ENCODE measurements at places on chromosomes 13 and 19.

DNA sequence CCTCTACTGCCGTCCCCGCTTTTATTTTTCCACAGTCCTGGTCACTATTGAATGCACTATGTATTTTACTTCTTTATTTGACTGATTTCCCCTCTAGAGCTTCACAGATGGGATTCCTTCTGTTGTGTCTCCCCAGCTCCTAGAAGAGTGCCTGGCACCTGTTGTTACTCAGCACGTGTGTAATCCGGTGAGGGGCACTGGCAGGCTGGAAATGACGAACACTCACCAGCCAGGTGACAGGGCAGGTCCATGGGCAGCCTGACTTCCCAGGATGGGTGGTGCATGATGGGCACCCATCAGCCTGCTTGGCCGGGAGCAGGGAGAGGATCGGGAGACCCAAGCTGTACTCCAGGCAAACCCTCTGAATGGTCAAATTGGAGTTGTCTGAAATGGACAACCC is 67.2 kb downstream of the CEBPG start:
- no peak for DNase-seq

DNA sequence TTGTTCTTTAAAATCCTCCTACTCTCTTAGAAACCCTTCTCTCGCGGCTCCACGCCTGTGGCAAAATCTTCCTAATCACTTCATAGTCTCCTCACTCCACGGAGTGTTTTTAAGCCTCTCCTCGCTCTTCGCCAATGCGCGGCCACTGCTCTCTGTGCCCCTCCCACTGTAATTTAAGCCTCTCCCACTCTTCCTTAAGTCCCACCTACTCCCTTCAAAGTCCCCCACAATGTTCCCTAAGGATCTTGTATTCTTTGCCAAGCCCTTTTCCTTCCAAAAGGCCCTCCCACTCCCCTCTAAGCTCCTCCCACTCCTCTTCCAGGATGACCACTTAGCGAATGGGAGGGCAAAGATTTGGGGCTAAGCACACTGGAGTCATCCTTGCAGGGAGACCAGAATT is 1.3 kb downstream of the FIZ1 start:
- DNase-seq = no peak

DNA sequence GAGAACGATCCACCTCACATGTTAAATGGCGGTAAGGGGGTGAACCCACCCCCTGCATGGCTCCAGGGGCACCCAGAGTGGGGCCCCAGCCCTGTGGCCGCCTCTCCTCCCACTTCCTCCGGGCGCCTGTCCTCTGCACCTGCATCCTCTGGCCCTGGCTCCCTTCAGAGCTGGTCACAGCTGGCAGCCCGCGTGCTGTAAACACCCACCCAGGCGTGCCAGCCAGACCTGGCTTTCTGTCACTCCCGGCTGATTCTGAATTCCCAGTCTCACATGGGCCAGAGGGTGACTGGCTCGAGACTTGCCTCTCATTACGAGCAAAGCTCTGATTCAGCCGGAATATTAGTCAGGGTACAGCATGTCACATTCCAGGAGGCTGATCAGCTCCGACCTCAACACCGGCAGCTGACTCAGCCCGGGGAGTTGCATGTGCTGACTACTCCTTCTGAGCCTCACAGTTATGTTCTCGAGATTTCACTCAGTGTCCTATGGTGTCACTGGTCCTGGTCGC is 75.1 kb downstream of the GNG7 start:
- DNase-seq = no peak

DNA sequence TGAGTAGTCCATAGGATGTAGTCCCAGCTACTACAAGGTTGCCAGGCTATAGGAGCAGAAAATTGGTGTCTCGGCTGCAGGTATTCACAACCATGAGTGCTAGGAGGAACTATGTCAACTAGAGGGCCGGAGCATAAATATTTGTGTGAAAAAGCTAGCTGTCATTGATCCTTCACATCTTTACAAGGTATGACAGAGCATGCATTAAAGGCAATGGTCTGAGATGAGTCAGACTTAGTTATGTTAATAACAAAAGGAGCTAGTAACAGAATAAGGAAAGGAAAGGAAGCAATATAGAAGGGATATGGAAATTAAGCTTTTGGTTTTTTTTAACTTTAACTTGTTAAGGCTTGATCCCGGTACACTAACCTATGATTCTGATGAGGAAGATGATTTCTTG is 40.9 kb upstream of the PSG9 start:
- no peak for DNase-seq
